ENCODE measurements at places on chromosomes 3 and 15.

- DNase-seq = no peak
Observed at GRCh38 chr3:169288553-169288952, 375.0 kb downstream of the MECOM start.

- no peak for DNase-seq
Observed at GRCh38 chr3:54720604-54721003, 207.3 kb downstream of the LRTM1 start.

DNA sequence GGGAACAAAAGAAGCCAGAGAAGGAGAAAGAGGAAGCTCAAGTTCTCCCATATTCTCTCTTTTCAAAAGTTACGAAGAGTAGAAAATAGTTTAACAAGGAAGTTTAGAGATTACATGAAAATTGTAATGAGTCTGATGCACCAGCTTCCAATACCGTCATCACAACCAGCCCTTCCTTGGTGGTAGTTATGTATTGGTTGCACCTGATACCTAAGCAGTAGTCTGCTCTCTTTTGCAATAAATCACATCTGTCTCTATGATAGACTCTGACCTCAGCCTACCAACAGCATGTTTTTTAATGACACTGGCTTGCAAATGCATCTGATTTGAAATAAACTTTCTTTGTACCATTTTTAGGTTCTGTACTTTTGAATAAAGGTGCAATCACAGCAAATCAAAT lies 575.8 kb downstream of the FHIT start:
- DNase-seq = no peak

DNA sequence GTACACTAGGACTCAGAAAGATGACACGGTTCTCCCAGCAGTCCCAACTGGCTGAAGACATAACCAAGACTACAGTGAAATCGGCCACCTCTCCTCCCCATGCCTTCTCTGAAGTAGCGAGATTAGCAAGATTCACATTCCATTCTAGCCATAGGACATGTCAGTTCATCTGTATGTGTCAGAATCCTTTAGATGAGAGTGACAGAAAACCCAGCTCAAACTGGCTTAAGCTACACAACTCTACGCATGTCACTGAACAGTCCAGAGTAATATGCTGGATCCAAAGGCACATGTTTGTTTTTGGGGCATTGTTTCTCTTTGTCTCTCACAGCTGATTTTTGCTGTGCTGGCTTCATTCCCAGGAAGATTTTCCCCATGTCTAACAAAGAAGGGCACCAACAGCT lies 75.8 kb downstream of the RARB start:
- no peak for DNase-seq

- no peak for DNase-seq
Observed at GRCh38 chr15:39593071-39593655, 12.3 kb downstream of the THBS1 start.

DNA sequence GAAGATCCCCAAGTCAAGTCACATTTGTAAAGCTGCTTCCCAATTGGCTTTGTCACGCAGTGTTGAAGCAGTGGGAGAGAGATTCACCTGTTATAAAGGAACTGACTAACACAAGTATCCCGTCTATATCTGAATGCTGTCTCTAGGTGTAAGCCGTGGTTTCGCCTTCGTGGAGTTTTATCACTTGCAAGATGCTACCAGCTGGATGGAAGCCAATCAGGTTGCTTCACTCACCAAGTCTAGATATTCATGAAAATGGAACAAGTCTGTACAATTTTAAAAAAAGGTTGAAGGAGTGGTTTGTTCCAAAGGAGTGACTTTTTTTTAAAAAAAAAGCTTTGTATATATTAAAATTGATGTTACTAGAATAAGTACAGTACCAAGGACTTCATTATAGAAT lies 11.7 kb downstream of the RBM5 start:
- no peak for DNase-seq

- DNase-seq = no peak
Observed at GRCh38 chr3:51681453-51681852, 10.4 kb downstream of the TEX264 start.

DNA sequence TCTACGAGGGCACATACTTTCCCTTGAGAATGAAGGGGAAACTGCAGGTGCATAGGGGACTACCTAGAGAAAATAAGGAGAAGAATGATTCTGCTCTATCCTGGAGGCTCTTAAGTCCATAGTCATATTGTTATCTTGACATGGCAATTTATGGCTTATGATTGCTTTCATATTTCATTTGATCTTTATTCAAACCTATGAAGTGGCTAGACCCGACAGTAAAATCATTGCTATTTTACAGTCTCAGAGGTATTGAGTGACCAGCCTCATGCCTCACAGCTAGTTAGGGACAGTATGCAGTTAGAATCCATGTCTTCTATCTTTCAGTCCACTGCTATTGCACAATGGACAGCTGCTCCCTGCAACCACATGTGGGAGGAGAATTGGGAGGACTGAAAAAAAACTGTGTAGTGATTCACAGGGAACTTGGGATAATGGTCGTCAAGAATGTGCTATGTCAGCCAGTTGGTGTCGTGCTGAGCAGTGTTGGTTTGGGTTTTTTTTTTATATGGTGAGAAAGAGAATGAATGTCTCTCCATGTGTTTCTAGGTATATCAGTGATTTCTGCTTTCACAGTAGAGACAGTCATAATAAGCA lies 63.2 kb upstream of the SPPL2A start:
- DNase-seq = no peak

- no peak for DNase-seq
Observed at GRCh38 chr3:53718462-53718861, 127.8 kb downstream of the CHDH start.

- DNase-seq = no peak
Observed at GRCh38 chr15:93982226-93982727, 249.1 kb upstream of the MCTP2 start.

GRCh38 chr3:41987627-41988026 lies 25.7 kb upstream of the ULK4 start:
- no peak for DNase-seq

DNA sequence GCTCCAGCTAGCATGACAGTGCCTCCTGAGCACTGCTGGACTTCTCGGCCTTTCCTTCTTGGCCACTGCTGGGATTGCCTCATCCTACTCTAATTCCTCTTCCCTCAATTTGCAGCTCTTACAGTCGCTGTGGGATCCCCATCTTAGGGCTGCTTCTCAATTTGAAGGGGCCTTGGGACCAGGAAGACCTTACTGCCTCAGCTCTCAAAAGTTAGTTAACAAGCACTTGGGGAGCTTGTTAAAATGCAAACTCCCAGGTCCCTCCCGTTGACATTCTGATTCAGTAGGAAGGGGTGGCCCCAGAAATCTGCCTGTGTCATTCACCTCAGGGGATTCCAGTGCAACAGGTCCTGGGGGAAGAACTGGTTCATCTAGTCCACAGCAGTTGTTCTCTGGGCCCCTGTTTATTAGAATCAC lies 14.8 kb downstream of the BDH1 start:
- no peak for DNase-seq

DNA sequence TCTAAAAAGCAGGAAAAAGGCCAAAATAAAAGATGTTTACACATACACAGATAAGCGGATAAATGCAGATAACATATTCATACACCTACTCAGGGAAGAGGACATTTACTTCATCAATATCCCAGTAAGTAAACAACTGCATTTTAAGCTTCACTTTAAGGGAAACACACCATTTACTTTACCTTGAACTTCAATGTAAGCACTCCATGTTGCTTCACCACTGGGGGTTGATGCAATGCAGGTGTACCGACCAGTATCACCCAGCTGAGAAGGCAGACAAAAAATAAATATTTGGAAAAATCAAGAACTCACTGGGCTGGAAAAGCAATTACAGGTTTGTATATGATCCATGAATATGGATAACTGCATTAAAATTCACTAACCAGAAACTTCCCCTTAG lies 1099.5 kb downstream of the ROBO1 start:
- DNase-seq = no peak

DNA sequence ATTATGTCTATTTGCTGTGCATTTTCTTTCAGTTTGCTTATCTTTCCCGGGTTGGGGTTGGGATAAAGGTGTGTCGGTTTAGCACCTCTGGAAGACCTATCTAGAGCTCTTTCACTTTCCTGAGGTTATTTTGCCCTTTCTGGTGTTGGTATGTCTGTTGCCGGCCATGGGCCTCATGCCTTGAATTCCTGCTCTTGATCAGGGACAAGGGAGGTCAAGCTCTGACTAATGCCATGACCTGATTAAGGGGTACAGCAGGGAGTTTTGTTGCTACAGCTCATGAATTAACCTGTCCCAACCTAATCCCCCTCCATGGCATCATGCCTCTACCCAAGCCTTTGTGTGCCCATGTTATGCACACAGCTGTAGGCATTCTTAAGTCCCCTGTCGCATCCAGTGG lies 70.5 kb upstream of the GOLGA6B start:
- no peak for DNase-seq

GRCh38 chr3:139378587-139379241 lies 10.7 kb downstream of the COPB2 start:
- DNase-seq = no peak

DNA sequence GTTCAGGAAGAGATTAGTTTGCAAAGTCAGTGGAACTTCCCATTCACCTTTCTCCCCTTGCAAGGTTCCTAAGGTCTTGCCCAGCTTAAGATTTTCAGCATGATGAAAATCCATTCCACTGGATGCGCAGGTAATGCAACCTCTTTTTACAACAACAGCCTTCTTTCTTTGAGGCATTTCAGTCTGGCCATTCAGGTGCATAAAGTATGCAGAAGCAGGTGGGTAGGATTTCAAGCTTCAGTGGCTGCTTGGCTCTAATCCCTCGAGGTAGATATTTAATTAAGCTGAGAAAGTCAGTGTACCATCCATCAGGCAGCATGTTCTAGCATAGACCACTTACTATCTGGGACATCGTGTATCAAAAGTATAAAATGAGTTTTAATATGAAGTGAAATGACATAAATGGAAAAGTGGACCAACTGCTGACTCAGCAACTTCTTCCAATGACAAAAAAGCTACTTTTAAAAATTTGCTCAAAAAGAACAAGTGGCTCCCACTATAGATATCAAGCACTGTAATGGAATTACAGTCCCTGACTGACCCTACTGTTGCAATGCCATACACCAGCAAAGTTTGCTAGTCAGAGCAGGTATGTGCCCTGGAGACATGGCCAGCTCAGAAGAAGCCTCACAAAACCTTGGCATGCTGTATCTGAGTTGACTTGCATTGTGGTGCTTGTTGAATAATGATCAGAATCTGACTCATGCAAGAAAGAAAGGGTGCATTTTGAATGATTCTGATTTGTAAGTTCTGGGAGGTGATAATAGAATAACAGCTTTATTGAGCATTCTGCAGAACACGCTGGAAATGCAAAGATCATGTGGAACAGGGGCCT lies 459.9 kb upstream of the MCTP2 start:
- no peak for DNase-seq

GRCh38 chr3:23743141-23743784 lies 62.5 kb upstream of the UBE2E1 start:
- DNase-seq = no peak
